ENCODE measurements at places on chromosomes 6 and 20.

DNA sequence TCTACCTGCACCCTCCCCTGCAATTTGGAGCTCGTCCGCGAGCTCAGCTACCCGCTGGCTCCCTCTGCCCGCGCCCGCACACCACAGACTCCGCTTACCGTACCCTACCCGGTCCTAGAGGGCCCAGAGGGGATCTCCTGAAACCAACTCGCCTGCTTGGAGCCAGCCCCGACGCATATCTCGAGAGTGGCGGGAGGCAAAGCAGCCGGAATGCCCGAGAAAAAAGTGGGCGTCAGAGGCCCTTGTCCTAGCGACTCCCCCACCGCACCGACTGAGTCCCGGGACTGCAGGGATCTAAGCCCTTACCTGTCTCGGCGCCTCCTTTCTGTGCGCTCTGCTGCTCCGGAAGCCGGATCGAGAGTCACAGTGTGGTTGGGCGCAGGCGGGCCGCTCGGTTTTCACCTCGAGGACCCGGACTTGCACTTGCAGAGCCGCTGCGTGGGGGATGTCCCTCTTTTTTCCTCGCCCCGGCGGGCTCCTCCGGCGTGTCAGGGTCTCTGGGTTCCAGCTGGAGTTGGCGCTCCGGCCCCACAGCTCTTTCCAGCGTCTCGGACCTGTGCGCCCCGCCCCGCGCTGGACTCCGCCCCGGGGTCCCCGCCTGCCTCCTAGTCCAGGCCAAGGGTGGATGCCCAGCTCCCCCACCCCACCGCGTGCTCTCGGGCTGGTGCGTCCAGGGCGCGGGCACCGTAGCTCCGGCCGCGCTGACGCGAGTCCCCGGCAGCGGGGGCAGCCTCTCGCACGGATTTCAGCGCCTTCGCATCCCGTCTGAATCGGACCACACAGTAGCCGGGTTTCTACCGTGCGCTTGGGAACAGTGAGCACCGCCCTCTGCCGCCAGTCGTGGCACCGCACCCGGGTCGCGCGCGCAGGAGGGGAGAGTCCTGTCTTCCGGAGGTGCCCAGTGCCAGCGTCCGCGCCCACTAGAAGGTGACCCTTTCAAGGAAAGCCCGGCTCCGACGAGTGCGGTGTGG, at the start of gene PROKR2:
Gene PROKR2 (minus strand): TSS at position 767 of the 971 bp plus-strand sequence. CDS start 2,585 bp downstream, outside the sequence.
- no peak for DNase-seq

DNA sequence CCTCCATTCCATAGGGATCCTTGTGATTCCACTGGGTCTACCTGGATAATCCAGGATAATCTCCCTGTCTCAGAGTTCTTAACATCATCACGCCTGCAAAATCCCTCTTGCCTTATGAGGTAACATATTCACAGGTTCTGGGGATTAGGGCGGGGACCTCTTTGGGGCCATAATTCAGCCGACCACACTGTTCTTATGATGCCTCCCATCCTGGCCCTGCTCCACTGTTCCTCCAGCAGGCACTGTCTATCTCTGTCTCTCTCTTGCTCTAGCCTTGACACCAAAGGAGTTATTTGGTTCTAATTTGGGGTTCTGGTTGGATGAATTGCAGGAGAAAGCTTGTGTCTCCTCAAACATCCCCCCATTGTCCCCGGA, 168.1 kb downstream of the NFATC2 start:
- no peak for DNase-seq

- DNase-seq: no peak
These were observed 262.0 kb downstream of the CD83 start for GRCh38 chr6:14379568-14379967.

GRCh38 chr6:127606131-127606562, 29.2 kb downstream of the C6orf58 start:
- DNase-seq: no peak

- DNase-seq: no peak
These were observed 184.5 kb upstream of the MARCKS start for GRCh38 chr6:113672491-113673149.

- DNase-seq: no peak
These were observed 971 bp downstream of the NFKBIE start for GRCh38 chr6:44264154-44265006.

Measured in CD4-positive, CD25-positive, alpha-beta regulatory T cell (primary cell).